BJ (cell line): ENCODE measurements at places on chromosomes 4 and X.

GRCh38 chr4:8348071-8348470 lies 78.5 kb downstream of the HTRA3 start:
- no peak for DNase-seq

GRCh38 chr4:103478734-103479133 lies 241.1 kb downstream of the TACR3 start:
- no peak for DNase-seq

DNA sequence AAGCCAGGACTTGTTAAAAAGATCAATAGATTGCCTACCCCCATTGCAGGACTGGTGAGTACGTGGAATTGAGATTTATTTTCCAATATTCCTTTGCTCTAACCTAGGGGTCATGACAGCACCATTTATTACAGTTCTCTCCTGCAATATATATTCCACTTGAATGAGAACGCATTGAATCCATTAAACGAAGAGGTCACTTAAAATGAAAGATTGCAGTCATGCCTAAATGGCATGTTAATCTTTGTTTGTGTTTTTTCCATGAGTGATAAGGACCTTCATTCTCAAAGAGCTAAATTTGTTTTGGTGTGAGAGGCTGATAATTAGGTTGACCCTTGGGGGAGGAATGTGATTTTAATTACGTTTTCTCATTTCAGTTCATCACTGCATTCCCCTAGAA lies 13.5 kb upstream of the LIMCH1 start:
- no peak for DNase-seq

- no peak for DNase-seq
These were observed 982 bp downstream of the PDLIM5 start for GRCh38 chr4:94452476-94453371.

- peak; percentile 7 for DNase-seq
These were observed 76.6 kb upstream of the CBLL2 start for GRCh38 chrX:22196149-22196548.

DNA sequence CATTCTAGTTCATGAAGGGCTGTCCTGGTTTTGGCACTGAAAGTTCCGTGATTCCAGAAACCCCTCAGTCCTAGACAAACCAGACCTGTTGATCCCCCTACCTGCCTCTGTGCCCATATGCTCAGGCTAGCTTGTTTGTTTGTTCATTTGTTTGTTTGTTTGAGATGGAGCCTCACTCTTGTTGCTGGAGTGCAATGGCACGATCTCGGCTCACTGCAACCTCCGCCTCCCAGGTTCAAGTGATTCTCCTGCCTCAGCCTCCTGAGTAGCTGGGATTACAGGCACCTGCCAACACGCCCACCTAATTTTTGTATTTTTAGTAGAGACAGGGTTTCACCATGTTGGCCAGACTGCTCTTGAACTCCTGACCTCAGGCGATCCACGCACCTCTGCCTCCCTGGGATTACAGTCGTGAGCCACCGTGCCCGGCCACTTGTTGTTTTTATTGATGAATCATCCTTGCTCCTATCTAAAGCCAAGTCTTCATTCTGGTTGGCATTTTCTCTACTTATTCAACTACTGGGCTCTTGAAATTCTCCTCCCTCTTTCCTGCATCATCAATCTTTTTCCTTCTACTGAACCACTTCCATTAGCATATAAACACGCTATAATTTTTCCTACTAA lies 86.3 kb upstream of the BMP2K start:
- no peak for DNase-seq

- DNase-seq = no peak
These were observed 107.1 kb downstream of the NSUN7 start for GRCh38 chr4:40856840-40857362.

- DNase-seq = no peak
These were observed 51.2 kb downstream of the TENM3 start for GRCh38 chr4:182294451-182294850.

DNA sequence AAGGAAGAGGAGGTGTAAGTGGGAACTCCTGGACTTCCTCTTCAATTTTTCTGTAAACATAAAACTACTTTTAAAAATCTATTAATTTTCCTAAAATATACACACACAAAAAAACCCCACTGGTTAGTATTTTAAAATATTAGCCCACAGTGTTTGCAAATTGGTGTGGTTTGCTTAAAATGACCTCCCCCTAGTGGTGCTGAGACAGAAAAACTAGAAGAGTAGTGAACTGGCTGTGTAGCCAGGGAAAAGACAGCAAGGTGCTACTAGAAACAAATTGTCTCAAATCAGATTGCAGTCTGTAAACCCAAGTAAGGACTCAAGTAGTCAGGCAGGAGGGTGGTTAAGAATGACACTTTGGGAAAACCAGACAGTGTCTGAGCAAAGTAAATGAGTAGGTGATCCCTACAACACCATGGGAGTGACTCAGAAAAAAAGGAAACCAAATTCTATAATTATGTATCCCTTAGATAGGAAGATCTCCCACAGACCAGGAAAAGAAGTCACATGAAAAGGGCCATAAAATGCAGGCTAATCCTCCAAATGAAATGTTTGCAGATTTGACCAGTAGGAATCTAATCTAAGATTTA lies 26.0 kb downstream of the AMTN start:
- no peak for DNase-seq

DNA sequence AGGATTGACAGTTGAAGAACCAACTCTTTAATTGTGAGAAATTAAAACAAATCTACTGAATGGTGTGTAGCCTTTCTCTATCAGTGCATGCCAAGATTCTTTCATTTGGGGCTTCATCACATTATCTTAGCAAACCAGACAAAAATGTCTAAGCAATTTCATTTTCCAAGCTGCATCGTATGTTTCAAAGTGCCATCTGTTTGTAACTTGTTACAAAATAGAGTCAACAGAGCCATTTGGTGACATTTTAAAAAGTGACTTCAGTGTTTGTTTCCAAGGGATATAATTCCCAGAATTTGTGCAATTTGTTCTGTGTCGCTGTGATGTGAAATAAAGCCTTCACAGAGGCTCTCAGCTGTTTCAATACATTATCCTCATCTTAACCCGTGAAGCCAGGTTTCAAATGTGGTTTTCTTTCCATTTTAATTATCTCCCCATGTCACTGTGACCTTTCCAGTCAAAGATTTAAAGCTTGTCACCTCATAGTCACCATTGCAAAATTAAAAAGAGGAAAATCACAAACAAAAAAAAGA lies 46.0 kb upstream of the C1QTNF7 start:
- DNase-seq = no peak

GRCh38 chr4:162909952-162910351 lies 256.7 kb downstream of the NAF1 start:
- no peak for DNase-seq

DNA sequence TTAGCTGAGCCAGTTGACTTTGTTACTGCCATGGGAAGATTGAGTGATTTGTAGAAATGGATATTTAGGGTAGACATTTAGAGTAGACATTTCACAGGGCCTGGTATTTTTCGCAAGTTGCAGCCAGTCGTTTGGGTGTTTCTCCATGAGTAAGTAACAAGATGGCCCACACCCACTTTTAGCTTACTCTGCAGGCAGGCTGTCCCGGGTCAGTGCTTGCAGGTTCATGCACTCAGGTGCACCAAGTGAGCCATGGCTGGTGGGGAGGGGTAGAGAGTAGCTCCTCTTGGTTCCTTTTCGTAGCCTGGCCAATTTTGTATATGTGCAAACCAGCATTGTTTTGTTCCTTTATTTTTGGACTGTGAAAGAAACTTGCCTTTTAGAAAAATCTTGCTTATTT lies 145.6 kb downstream of the POLA1 start:
- no peak for DNase-seq

- peak; percentile 46 for DNase-seq
These were observed 301.9 kb upstream of the ARSJ start for GRCh38 chr4:114281164-114281960.

- no peak for DNase-seq
These were observed 11.9 kb downstream of the SH3D19 start for GRCh38 chr4:151313306-151314009.

DNA sequence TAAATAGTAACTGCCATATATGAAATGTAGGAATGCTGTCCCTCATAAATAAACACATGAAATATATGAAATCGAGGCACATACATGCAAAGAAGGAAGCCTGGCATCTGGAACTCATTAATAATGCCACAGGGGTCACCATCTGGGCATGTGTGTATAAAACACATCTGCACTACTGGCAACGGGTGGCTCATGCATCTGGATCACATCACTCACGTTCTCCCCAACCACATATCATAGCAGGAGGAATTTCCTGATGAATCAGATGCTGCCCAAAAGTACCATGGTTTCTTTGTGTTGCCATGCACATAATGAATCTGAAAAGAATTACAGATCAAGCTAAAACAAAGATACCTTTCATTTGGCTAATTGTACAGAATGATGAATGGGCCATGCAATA lies 28.6 kb downstream of the RNF175 start:
- DNase-seq = peak; percentile 64
